ENCODE measurements at places on chromosomes 6 and 20. TPM values are rescaled to one million over a fixed set of nuclear protein-coding genes. Genes with fewer than 3 reads are reported as not detected.

Gene ZC2HC1B
- not detected for polyA plus RNA-seq

Gene TINAG
- 29.8 TPM for polyA plus RNA-seq

Gene FAM184A
- 12.1 TPM for polyA plus RNA-seq

Gene PAX1
- 0.01 TPM for polyA plus RNA-seq

Gene ZNF391
- 12.6 TPM for polyA plus RNA-seq

Gene LPA
- polyA plus RNA-seq = 0.25 TPM

Gene SYCP2L
- 5.7 TPM for polyA plus RNA-seq

Gene EFCAB8
- polyA plus RNA-seq = 0.21 TPM

Gene CAPN11
- 0.27 TPM for polyA plus RNA-seq

Gene PPIL6
- 18.1 TPM for polyA plus RNA-seq

DNA sequence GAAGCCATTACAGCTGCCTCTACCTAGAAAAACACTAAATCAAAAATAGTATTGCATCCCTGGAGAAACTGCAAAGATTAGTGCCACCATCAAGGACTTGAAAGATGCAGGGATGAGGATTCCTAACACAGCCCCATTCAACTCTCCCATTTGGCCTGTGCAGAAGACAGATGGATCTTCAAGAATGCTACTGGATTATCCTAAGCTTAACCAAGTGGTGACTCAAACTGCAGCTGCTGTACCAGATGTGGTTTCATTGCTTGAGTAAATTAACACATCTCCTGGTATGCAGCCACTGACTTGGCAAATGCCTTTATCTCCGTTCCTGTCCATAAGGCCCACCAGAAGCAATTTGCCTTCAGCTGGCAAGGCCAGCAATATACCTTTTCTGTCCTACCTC, 117.4 kb downstream of the TBC1D32 start:
- DNase-seq = no peak

DNA sequence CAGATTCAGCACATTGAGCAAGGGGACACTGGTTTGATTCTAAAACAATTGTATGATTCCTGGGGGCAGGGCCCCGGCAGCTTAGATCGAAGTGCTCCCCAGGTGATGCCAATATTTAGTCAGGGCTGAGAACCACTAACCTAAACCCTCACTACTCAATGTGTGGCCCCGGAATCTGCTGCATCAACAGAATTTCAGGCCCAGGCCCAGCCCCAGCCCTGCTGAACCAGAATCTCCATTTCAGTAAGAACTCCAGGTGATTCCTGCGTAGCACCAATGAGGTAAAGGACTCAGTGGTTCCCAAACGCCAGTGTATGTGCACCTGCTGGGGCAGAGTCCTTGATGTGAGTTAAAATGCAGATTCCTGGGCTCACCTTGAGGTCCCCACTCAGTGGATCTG, 152.8 kb upstream of the KCNG1 start:
- DNase-seq = no peak

- DNase-seq = no peak
These were observed 234.4 kb downstream of the SYNE1 start for GRCh38 chr6:152402791-152403190.

DNA sequence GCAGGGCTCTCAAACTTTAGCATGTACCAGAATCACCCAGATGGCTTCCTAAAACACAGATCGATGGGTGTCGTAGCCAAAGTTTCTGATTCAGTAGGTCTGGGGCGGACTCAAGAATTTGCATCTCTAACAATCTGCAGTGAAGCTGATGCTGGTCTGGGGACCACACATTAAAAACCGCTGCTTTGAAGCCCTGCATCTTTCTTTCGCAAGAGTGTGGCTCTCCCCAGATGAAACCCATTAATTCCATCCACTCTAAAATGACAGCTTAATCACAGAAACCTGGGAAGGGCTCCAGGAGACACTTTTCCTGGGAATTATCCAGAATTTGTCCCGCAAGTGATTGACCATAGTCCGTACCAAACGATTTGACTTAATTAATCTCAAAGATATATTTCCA, 319.8 kb upstream of the PLCB4 start:
- DNase-seq = no peak

GRCh38 chr6:18314317-18314997, 50.1 kb upstream of the DEK start:
- DNase-seq = no peak

DNA sequence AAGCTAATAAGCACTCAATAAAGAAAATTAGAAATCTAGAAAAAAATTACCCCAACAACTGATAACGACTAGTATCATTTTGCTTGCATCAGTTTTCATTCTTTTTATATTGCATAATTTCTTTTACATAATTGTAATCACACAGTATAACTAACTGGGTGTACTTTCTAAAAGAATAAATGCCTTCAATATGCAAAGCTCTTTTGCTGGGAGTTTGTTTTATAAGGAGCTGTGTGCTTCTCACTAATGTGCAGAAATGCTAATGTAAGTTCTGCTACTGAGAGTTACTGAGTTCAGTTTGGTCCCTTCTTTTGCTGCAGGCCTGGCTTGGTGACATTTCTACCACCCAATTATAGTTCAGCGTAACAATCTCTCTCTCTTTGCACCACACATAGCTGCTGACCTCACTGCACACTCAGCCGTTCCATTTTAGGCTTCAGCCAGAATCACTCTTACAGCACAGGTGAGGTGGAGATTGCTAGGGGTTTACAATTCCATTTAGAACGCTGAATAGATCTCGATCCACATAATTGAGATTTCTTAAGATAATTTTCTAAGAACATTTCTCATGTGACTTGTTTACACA, 20.9 kb upstream of the KLHL31 start:
- DNase-seq = no peak

DNA sequence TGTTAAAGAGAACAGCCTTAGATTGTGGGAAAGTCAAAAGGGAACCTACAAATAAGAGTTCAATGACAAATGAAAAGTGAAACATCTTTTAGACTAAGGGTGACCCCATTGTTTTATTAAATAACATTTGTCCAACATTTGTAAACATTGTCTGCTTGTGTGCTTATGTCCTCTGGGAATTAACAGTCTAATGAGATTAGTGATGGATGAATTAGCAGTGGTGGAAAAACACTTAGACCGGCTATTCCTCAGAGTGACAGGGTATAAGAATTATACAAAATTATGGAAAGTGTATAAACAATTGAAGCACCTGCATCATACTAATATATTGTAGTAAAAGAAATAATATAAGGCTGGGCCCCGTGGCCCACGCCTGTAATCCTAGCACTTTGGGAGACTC, 29.3 kb upstream of the HFE start:
- DNase-seq = no peak

DNA sequence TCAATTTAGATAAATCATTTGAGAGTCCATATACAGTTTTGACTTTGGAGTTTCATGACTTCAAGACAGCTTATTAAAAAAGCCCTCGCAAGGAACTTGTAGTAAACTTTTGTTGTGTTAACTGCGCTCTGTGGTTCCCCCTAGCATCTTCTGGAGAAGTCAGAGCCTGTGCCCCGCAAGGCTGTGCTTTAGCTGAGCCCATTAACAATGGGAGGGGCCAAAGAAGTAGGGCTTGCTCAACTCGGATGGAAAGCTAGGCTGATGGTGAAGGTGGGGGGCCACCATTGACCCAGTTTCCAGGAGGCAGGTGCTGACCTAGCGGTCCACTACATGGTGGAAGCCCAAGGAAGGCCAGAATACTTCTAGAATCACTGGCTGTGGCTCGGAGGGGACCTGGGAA, 29.3 kb upstream of the OVOL2 start:
- no peak for DNase-seq

- DNase-seq = no peak
These were observed 5.0 kb downstream of the ZDHHC14 start for GRCh38 chr6:157386023-157386422.

GRCh38 chr6:122268394-122268793, 131.1 kb upstream of the HSF2 start:
- DNase-seq = no peak

DNA sequence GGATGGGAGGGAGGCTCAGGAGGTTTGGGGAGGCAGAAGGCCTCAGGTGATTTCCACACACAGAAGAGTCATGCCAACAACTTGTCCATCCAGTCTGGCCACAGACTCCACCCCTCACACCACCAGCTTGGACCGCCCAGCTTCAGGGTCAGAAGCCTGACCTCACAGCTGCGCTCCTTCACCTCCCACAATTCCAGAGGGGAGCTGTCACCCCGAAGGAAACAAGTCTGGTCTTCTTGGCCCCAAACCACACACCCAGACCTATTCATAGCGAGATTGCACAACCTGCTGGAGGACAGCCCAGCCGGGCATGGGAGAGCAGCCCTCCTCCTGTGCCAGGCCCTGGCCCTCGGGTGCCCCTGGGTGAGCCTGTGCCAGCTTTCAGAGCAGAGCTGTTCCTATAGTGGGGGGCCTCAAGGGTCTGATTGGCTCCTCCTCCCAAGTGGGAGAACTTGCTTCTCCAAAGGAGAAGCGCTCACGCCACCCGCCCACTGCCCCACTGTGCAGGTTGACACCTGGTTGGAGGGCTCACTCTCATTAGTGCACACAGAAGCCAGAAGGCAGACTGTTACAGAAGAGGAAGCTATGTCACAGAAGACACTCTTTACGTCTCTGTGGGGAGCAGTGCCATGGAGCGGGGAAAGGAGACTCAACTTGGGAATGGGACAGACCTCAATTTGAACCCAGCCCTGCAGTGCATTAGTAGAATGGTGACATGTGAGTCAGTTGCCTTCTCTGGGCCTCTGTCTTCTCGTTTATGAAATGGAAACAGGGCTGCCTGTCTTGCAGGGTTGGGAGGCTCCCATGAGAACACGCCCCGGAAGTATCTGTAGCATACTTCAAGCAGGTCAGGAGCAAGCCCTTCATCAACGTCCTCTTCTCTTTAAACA, 128.8 kb downstream of the FOXO3 start:
- DNase-seq = no peak

DNA sequence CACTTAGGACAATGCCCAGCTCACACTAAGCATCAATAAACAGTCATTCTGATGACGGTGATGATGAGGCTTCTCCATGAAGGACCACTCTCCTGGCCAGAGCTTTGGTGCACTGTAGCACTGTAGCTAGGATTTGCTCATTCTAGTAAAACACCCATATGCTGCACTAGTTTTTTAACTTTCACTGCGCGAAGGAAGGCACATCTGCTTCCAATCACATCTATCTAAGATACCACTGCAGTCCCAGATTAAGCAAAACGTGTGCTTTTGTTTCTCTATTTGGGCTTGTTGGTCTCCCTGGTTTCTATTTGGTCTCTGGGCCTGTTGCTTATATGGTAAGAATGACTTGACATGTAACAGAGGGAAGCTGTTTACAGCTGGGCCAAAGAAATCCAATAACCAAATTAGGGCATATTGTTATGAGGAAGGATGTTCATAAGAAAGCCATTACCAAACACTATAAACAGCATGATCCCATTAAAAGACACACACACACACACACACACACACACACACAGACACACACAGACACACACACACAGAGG, 62.4 kb downstream of the FAM229B start:
- peak; percentile 57 for DNase-seq

GRCh38 chr6:19472850-19473249, 364.3 kb upstream of the ID4 start:
- DNase-seq = no peak

DNA sequence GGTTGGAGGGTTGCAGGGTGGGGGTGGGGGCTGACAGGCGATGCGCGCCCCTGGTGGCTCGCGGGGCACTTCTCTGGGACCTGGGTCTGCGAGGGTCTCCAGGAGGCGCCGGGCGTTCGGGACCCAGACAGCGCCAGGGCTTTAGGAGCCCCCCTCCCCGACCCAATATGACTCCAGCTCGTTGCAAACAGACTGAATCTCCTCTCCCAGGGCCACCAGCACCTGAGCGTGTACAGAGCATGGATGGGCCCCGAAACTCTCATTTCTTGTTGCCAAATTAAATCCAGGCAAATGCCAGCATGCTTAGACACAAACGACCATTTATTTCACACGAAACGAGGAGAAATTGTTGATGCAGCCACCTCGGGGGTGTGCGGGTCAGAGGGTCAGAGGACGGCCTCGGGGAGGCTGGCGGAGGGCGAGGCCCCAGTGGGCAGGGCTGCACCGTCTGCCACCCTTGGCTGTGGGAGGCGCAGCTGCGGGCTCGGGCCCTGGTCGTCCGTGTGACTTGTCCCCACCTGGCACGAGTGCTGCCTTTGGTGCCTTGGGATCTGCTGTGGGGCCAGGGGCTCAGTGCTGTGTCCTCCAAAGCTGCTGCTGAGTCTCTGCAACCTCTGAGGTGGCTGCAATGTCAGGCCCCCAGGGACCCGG, 20.9 kb upstream of the GATA5 start:
- no peak for DNase-seq

DNA sequence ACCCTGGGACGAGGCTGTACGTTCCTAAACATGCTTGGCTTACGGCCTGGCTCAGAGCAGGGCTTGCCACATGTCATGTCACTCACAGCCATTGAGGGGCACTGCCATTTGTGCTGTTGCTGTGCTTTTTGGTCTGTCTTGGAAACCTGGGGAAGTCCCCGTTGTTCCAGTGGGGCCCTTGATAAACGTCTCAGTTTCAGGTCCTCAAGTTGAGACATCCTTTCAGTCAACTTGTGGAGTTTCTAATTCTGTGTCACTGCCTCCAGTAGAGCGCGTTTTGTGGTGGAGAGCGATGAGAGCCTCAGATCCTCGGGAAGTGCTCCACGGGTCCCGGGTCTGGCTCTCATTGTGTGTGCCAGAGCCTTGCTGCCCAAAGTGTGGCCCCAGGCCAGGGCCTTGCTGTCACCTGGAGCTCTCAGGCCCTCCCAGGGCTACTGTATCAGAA, 43.0 kb upstream of the CCR6 start:
- DNase-seq = no peak

DNA sequence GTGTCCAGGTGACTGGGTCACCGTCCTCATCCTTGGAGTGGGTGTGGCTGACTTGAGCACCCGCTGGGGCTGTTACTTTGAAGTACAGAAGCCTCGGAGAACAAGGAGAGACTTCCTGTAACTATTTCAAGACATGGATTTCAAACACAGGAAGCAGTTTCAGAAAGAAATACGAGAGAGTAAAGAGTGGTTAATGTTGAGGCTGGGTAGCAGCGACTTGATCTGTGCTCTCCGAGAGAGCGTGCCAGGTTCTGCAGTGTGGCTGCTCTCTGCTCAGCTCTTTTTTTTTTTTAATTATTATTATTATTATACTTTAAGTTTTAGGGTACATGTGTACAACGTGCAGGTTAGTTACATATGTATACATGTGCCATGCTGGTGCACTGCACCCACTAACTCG, 17.5 kb upstream of the EFCAB8 start:
- no peak for DNase-seq

DNA sequence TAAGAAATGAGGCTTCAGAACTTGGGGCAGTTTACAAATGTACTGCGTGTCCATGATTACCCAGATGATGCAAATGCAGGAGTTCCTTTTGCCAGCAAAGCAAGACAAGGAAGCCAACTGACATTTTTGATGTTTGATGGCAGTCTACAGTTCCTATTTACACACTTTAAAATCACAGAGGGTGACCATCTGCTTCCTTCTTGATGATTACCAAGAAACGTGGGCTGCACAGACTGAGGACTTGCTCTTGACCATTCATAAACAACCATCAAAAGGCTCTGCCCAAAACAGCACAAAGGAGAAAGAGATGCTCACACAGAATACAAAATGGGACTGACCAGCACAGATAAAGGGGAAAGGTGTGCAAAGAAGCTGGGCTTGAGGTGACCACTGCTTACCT, 79.8 kb upstream of the TRAF3IP2 start:
- no peak for DNase-seq

- peak; percentile 17 for DNase-seq
These were observed 1383.5 kb upstream of the DEFB115 start for GRCh38 chr20:29873946-29874345.
